ENCODE measurements at places on chromosomes 7 and 10.

- DNase-seq, result no peak
These were observed at the start of gene ADCYAP1R1 for GRCh38 chr7:31051598-31052486. Gene ADCYAP1R1 (plus strand): TSS chr7:31052308. CDS start chr7:31063265, 10,957 bp downstream.

DNA sequence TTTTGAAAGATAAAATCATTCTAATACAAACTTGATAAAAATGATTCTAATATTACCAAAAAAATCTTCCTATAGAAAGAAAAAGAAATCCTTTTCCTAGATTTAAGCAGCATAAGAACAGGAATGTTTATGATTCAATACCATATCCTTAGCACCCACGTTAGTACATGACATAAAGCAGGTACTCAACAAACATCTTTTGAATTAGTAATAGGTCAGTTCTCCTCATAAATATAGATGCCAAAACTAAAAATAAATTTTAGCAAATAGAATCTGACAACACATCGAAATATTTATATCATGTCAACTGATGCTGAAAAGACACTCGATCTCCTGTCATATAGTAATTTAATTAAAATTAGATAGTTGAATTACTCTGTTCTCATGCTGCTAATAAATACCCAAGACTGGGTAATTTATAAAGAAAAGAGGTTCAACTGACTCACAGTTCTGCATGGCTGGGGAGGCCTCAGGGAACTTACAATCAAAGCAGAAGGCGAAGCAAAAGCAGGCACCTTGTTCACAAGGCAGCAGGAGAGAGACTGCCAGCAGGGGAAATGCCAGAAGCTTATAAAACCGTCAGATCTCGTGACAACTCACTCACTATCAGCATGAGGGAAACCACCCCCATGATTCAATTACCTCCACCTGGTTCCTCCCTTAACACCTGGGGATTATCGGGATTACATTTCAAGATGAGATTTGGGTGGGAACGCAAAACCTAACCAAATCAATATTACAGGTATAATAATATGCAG, 191.8 kb downstream of the HTR7 start:
- no peak for DNase-seq

- DNase-seq, result no peak
These were observed 46.6 kb downstream of the HERPUD2 start for GRCh38 chr7:35648367-35648766.

- no peak for DNase-seq
These were observed 17.6 kb upstream of the IMPDH1 start for GRCh38 chr7:128427289-128427891.

DNA sequence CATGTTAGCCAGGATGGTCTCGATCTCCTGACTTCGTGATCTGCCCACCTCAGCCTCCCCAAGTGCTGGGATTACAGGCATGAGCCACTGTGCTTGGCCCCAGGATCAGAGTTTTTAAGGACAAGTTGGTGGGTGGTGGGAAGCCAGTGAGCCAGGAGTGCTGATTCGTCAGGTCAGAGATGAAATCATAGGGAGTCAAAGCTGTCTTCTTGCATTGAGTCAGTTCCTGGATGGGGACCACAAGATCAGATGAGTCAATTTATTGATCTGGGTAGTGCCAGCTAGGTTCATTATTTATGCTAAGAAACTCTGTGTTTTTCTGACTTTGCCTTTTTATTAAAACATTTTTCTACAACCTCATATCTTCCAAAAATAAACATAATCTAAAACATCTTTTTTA, 423.8 kb downstream of the ARL4A start:
- no peak for DNase-seq
